NCI-H187 treated with DMSO at 0.1 percent for 48 hours (cell line): ENCODE measurements at places on chromosomes 4 and X.

GRCh38 chr4:185792384-185793115 is 19.4 kb downstream of the SORBS2 start:
- DNase-seq: no peak

- DNase-seq: no peak
Observed at GRCh38 chr4:139647184-139647583, 18.4 kb upstream of the MGST2 start.

DNA sequence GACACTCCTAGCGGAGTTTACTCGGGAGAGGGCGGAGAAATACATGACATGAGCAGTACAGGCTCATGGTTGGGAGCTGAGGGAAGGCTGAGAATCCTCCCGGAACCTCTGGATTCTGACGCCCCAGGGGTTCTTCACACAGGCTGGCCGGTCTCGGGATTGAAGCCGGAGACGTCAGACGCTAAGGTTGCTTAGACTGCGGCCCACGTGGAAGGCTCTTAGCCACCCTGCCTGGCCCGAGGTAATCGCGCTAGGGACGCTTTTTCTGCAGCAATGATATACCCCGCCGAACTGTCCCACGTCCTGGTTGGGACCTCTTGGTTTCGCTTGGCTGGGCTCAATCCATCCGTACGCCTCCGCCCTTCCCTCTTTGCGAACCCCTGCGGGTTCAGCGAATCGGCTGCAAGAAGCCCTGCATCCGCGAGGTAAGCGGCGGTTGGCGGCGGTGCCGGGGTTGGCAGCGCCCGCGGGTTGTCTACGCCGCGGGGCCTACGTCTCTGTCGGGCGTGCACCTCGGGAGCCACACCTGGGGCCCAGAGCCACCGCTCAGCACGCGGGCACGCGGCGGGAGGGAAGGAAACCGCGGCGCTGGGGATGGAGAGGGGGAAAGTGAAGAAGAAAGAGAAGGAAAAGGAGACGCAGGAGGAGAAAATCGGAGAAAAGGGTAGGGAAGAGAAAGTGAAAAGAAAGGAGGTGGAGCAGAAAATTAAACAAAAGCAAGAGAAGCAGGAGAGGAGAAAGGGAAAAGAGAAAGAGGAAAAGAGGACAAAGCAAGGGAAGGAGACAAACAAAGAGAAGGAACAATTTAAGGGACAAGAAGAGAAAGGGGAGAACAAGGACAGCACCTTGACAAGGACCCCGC is at the start of gene ARL9:
TSS of gene ARL9 (plus strand) at position 523 of the 862 bp plus-strand sequence. CDS start at position 595, 72 bp downstream.
- peak; percentile 20 for DNase-seq

DNA sequence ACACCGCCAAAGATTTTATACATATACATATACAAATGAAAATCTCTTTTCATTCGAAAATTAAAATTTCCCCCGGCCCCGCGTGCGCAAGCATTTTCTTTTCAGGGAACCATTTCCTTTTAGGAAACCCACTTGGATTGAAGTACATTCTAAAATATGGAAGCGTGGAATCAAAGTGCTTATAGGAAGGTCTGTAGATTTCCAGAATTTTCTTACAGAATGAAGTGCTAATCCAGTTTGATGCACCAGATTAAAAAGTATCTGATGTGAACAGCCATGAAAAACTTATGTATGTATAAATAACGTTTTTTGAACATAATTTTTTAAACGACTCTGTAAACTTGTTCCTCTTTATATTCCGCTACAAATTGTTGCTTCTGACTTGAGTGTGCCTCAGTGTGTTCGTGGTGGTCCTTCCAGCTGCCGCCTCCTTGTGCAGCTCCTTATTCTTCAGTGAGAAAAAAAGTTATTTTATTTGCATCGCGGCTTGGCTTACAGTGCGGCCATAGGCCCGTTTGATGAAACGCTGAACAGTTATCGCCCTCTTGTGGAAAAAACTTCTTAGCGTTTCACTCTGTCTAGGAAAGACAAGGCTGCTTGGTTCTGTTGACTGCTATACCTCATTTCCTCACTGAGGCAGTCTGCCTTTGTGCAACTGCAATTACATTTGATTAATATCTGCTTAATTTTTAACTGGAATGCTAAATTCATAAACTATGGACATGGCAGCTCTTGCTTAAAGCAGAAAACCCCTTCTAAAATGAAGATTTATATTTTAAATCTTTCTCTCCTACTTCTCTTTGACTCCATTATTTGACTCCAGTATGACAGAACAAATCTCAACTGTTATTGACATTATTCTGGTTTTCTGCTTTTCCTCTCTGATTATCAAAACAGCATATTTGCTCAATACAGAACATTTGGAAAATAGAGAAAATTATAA is 4.7 kb upstream of the NKX6-1 start:
- no peak for DNase-seq

DNA sequence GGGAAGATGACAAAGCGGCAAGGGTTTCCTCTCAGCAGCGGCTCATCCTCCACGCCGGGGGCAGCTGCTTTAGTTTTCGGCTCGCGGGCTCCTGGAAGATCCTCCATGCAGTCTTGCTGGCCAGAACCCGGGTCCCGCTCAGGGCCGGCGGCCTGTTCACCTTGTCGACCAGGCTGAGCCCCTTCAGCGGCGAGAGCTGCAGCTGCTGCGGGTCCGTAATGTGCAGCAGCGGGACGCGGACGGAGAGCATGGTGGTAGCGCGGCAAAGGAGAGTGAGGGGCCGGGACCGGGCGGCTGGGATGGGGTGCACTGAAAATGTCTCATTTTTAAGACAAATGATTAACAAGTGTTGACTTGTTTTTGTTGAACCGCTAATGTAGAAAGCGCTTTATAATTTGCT is 33.2 kb downstream of the EFHC2 start:
- no peak for DNase-seq

DNA sequence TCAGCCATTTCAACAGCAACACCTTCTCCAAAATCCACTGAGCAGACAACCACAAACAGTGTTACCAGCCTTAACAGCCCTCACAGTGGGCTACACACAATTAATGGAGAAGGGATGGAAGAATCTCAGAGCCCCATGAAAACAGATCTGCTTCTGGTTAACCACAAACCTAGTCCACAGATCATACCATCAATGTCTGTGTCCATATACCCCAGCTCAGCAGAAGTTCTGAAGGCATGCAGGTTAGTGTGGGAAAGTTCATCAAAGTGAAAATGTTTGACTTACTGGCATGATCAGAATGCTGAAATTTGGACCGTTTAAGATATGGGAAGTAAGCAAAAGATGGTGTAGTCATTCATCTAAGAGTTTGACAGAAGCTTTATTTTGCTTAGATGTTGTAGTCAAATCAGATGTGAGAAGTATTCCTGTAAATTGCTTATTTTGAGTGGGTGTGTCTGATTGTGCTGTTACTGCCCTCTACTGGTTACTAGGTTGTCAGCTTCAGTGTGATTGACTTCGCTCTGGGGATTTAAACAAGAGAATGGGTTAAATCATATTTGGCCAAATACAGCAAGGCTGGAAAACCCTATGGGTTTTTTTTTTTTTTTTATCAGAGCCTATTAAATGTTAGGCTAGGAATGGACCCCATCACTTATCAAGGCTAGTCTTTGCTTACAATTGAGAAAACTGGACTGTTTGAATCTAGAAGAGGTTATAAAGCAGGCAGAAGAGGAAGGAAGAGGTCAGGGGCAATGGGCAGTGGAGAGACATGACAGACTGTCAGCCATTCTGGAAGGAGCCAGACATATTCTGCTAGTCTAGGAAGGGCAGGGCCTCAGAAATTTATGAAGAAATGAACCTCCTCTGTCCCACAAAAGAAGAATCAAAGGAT is 130.3 kb downstream of the DIPK2B start:
- DNase-seq: no peak
